ENCODE measurements at places on chromosomes 2 and 18. TPM values are rescaled to one million over a fixed set of nuclear protein-coding genes. Genes with fewer than 3 reads are reported as not detected.

DNA sequence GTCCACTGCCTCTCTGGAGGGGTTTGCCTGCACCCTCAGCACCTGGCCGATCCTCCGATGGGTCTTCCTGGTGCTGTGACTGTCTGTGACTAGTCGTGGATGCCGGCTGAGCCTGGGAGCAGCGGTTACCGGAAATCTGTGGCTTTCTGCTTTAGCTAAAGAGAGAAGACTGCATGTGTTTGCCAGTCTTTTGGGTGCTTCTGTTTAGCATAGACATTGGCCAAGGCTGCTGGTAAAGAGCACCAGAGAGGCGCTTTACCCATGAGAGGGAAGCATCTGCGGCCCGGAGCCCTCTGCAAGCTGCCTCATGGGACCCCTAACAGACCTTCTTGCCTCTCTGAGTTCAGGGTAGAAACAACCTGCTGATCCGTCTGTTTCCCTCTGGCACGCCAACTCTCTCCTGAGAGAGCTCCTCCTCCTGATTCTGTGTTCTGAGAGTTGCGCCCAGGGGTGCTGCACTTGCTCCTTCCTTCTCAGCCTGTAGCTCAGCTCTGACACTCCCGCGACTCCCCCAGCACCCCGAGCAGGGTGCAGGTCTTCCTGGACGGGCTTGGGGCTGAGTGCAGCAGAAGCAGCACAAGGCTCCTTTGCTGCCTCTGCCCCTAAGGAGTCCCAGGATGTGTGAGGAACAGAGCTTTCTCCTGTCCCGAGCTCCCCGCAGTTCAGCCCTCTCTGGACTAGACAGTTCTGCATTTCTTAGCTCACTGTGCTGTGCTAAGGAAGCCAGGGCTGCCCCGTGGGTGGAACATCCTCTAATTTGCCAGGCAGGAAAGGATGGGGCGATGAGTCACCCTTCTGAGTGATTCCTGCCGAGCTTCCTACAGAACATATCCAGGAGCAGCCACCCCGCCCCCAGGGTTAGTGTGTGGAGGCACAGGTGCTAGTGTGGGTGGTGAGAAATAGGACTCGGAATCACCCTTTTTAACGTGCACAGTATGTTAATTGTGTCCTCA, 203.2 kb downstream of the SH3RF3 start:
- no peak for DNase-seq

DNA sequence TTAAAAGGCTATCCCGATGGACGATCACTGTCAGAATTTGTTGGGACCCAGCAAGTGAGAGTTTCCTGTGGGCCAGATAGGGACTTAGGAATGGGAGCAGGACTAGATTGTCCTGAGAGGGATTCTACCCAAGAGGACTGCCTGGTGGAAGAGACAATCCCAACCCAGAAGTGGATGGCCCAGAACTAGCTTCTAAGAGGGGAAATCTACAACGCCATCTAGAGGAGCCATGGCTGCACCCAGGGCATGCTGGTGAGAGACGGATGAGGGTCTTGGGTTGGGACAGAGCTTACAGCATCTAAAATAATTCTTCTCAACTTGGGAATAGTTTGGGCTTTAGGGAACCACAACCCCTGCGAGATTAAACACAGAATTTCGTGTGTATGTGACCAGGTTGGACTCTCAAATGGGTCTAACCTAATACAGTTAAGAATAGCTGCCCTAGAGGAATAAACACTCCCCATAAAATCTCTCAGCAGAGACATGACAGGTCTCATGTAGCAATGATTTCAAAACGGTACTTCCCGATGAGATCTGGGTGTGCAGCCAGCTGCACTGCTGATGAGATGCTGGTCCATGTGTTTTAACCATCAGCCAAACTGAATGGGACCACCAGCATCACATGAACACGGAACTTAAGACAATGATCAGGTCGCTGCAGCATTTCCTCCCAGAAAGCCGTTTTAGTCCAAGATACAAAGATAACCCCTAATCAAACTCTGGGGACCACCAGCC, 50.8 kb downstream of the CCBE1 start:
- DNase-seq, result no peak

DNA sequence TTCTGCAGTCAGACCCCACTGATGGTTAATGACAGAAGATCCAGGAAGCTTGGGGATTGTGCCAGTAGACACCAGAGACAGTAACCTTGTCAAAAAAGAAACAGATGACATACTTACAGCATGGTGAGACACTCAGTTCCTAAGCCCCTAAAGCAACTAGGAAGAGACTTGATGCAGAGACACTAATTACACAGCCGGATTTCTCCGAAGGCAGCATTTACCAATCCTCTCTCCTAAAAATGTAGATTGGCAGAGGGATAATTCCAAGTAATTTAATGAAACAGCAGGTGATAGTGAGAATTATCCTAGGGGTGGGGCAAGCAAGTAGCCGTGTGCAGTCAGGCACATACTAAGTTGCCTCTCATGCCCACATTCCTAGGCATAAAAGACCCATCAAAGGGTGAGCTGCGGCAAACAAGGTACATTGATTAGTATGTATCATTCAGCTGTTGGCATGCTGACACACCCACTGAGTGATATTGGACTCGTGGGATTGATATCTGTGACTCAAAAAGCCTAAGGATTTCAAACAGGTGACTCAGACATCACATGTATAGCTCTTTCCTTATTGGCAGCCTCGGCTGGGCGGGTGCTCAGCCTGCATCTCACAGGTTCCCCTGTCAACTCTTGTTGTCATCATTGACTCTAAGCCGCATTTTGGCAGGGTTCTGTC, 296.7 kb upstream of the ATP5MC3 start:
- DNase-seq, result no peak

GRCh38 chr2:207330912-207331311, 165.2 kb upstream of the KLF7 start:
- DNase-seq, result no peak

GRCh38 chr2:126655051-126655450, 907 bp upstream of the GYPC start:
- no peak for DNase-seq

- no peak for DNase-seq
Observed at GRCh38 chr2:3162442-3163077, 215.1 kb downstream of the EIPR1 start.

- peak; percentile 45 for DNase-seq
Observed at GRCh38 chr2:69582582-69583176, 60.9 kb downstream of the AAK1 start.

GRCh38 chr18:24426398-24427294, at the start of gene IMPACT:
IMPACT (plus strand) TSS chr18:24426670; CDS start chr18:24426757, 87 bp downstream.
- DNase-seq, result peak; percentile 72

DNA sequence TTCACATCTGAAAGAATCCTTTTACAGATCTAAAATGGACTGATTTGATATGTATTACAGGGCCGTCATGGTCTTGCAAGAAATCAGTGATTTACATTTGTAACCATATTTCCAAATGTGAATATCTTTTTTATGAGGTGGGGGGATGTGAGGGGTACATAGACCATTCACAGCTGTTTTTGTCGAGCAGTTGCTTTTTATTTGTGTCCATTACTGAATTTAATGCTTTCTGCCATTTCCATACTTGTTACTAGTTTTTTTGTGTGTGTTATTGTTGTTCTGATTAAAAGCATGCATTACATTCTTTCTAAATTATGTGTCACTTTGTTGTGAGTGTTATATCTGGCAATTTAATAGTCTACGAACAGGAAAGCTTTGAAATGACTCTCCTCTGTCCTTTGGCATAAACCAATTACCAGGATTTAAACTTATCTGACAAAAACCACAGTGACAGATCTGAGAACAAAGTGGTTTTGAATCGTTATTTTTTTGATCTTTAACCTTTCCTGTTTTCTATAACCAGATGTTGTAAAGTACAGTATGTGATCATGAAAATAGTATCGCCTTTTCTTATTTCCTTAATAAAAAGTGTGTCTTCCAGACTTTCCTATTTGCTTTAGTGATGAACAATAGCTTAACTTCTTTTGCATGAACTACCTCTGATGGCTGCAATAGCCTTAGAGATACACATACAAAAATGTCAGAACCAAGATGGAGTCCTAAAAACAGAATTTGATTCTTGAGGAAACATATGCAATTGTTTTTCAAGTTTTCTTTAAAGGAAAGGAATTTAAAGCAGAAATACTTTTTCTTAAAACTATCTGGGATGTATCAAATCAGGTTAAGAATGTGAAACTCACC, 354.2 kb upstream of the ACVR2A start:
- DNase-seq, result no peak

- no peak for DNase-seq
Observed at GRCh38 chr2:8496079-8496478, 185.8 kb upstream of the ID2 start.

DNA sequence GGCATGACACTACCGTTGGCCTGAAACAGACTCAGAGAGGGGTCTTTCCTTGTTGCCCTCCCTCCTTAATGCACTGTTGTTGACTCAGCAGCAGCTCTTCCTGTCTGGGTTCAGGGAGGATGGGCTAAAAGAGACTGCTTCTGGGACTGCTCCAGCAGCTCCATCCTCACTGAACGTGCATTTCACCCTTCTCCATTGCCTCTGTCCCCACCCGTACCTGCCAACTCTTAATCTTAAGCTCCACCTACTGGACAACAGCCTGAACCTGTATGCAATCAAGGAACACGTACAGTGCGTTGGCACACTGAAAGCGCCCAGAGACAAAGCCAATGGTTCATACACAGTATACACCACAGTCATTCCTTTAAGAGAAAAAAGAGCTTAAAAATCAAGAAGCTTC, 230.8 kb upstream of the RAB6C start:
- DNase-seq, result no peak

RAB17 gene
- not detected for total RNA-seq

CEBPZOS gene
- total RNA-seq, result 15.9 TPM

LRP2 gene
- not detected for total RNA-seq

UPP2 gene
- total RNA-seq, result not detected

Data from G401 (cell line).